Cortex of kidney (tissue), 1 donor: ENCODE measurements at places on chromosomes 4 and X.

DNA sequence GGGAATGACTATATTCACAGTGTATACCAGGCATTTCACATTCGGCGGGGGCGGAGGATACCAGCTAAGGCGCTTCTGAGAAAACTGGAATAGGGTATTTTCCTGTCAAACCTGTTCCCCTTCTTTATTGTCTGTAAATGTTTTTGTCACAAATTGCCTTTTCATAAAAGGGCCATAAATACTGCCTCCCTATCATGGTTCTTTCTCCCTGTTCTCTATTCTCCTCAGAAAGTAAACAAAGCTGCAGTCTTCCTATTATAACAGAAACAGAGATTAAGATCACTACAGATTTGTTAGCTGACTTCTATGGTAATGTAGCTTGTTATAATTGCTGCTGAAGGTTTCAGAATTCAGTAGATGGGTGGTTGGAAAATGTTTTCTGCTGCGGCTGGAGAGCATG lies 32.2 kb downstream of the MID2 start:
- no peak for DNase-seq

DNA sequence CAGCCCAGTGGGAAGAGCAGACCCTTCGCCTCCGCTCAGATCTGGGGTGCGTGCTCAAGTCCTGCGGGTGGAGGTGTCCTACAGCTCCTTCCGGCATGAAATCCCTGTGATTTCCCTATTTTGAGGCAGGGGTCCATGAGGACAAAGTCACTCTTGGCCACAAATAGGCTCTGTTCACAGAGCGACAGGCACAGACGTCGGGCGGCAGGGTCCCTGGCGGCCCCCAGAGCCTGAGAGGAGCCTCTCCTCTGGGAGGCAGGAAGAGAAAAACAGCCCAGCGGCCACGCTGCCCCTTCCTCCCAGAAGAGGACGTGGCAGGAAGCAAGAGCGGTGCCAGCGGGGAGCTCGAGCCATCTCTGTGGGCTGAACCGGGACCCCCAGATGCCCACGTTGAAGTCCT lies 38.7 kb downstream of the ABLIM2 start:
- DNase-seq: no peak

DNA sequence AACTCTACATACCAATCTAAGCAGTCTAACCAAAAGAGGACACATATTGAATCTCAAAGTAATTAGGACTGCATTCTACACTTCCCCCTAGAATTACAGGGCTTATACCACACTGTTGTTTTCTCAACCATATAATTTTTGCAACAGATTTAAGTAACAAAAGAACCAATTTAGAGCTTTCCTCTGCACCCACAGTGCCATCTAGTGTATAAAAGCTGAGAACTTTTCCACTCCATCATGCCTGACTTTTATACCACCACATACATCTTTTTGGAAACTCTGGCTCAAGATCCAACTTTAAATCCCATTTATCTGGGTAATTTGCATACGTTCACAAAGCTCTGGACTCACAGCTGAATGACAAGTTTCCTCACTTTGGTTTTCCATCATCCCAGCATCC lies 99.5 kb downstream of the EFHC2 start:
- no peak for DNase-seq

DNA sequence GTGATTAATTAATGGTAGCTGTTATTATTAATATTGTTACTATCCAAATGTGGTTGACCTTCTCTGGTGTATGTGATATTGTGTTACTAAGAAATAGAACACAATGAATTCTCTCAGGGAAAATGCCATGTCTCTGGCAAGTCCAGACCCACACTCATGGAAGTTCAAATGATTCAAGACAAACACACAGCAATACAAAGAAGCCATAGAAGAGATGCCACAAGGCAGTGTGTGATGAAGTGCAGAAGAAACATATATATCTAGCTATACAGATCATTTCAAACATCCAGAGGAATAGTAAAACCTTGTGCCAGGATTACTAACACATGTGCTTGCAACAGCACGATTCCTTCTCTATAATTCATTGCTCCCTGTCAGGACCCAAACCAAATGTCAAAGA lies 93.1 kb upstream of the SOD3 start:
- DNase-seq: no peak

DNA sequence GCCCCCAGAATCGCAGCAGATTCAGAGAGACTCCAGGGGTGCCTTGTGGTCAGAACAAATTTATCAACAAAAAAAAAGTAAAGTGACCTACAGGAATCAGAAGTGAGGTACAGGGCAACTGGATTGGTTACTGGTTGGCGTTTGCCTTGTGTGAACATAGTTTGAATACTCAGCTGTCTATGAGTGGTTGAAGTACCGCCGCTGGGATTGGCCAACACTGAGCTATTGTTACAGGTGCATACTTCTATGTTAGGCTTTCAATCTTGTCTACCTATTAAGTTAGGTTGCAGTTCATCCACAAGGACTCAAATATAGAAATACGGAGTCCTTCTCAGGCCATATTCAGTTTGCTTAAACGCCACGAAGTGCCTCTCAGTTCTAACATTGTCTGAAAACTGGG lies 993.5 kb upstream of the PRKX start:
- no peak for DNase-seq

- no peak for DNase-seq
Observed at GRCh38 chr4:62130230-62130629, 930.1 kb downstream of the ADGRL3 start.

GRCh38 chr4:14926368-14926767 lies 75.9 kb upstream of the CPEB2 start:
- DNase-seq: no peak

GRCh38 chrX:120823556-120823955 lies 52.1 kb downstream of the CT47B1 start:
- no peak for DNase-seq

DNA sequence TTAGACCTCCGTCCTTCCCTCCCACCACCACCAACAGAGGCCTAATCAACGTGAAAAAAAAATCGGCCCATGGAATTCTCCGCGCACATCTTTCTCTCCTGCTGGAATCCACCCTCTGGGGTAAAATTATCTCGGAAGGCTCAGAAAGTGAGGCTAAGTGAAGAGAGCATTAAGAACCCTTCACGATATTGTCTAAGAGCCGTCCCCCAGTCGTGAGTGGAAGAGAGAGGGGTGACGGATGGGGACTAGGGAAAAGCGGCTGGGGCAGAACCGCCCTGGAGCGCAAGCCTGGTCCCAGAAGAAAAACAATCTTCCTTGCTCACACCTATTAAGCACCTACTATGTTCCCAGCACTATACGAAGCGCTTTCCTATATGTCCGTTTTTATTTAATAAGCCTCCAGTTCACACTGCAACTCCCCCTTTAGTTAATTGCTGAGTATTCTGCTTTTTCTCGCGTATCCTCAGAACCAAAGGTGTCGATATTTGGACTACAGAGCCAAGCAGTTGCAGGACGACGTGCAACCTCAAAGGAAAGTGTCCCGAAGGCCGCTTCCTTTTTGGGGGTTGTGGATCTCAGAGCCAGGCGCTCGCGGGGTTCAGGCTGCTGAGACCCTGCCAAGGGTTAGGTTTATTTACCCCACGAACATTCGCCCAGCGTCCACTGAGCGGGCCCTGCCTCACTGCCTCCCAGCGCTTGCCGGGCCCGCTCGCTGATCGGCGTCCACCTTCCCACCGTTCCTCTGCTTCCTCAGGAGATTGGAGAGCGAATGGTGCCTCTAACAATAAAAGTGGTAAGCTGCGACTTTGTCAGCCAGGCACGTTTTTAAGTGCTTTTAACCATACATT lies 889 bp downstream of the MGARP start:
- no peak for DNase-seq

DNA sequence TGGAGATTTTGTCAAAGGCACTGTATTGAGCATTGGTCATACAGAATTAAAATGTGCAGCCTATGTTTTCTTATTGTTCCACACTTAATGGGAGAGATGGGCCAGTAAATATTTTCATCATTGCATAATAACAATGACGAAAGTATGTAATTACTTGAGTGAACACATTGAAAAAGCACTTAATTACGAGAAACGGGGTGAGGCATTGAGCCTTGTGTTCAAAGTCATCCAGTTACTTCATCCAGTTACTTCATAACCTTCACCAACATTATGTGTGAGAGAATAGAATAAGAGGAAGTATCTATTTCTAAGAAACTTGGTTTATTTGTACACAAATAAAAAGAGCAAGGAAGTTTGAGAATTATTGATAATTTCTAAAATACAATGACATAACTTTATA lies 1427.0 kb downstream of the ADGRL3 start:
- no peak for DNase-seq

GRCh38 chrX:36501169-36501702 lies 506.9 kb upstream of the FAM47C start:
- DNase-seq: no peak

- no peak for DNase-seq
Observed at GRCh38 chr4:154049457-154050181, 260.7 kb upstream of the SFRP2 start.

DNA sequence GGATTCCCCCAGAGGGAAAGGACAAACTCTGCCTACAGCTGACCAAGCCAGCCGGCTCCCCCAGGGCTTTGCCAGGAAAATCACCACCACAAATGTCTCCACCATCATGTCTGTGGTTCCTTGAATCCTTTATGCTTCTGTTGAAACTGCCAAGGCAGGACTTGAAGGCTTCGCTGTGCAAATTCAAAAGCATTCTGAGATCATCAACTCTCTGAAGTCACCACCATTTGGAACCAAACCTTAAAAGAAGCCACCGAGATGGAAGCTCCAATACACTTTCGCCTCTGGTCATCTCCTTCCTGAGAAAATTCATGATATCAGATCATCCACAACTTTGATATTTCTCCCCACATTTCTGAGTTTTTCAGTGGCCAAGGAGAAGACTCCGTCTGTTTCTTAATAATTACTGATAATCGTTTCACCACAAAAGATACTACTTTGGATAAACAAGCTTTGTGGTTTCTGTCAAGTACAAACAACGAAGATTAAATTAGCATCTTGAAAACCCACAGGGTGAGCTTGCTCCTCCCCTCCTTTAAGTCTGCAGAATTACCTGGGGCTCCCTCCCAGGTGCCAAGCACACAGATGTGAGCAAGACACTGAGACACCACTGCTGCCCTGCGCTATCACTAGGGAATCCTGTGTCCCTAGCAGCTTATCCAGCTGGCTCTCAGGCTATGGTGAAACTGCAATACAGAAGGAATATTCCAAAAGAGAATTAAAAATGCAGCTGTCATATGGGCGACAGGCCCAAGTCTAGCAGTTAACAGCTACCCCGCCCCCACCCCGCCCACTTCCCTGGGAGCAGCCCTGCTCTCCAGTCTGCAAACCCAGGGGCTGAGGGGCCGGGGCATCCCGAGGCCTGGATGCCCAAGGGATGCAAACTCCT lies 125.0 kb upstream of the TBL1X start:
- DNase-seq: no peak

GRCh38 chrX:76555269-76555668 lies 127.8 kb downstream of the MAGEE1 start:
- DNase-seq: no peak

- no peak for DNase-seq
Observed at GRCh38 chr4:31651541-31651940, 931.4 kb downstream of the PCDH7 start.

- DNase-seq: no peak
Observed at GRCh38 chrX:40987413-40987812, 97.8 kb upstream of the USP9X start.

- no peak for DNase-seq
Observed at GRCh38 chrX:72100051-72100755, 31.5 kb downstream of the RTL5 start.

GRCh38 chr4:183180096-183180495 lies 81.0 kb downstream of the WWC2 start:
- no peak for DNase-seq

DNA sequence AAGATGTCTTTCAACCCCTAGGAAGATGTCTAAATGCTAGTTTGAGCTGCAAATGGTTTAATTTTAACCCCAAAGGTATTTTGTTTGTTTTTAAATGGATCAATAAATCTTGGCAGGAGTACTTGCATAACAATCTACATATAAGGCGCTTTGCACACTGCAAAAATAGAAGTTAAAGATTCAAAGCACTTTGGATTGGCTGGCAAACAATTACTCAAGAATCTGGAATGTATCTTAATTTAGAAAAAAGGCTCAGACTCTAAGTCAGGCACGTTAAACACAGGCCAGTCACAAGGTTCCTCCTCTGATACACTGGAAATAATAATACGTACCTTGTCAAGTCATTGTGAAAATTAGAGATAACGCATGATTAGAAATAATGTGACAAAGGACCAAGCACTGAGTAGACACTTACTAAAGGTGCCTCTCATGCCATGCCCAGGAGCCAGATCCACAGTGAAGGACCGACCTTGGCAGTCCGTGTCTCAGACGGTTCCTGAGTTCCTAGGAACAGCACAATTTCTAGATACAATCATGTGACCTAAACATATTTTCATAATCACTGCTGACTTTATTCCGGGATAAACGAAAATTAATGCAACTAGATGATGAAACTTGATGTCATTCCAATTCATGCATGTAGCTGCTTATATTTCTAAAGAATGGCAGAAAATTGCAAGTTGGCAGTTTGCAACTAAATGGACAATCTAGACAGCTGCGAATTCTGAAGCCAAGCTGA lies 49.6 kb downstream of the PROM1 start:
- no peak for DNase-seq

DNA sequence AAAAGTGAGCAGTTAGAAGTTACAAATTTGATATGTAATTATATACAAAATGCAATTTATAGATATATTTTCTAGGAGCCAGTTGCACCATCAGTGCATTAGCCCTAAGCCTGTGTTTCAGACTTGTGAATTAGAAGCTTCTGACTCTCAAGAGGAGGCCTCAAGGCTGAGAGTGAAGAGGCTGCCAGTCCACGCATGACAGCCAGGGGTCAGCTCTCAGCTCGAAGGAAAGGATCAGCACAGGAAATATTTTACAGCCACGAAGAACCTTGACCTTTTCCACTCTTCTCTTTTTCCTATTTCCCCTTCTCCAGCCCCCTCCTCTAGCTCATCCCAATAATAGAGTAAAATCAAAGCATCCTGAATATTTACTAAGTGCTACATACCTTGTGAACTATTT lies 642.4 kb downstream of the TRIML1 start:
- no peak for DNase-seq

- no peak for DNase-seq
Observed at GRCh38 chr4:68569466-68570121, 6.5 kb downstream of the UGT2B17 start.

DNA sequence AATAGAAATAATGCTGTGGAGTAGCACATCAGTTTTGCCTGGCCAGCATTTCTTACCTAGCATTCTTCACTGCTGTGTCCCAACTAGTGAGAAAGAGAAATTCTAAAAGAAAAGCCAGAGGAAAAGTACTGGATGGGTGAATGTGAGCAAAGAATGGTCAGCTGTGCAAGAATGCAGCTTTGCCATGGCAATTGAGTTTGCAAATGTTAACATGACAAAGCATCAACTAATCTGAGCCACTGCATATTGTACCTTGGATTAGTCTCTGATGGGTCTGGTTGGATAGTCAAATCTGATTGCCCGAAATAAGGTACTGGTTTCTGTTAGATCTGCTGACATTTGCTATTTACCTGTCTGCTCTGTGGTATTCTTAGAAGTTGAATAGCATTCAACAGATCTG lies 38.7 kb downstream of the ADD1 start:
- DNase-seq: no peak
